GM23248 (cell line): ENCODE measurements at places on chromosomes 6 and 20.
A peak's percentile ranks its signal among the peaks of the same experiment; 100 is the strongest.

DNA sequence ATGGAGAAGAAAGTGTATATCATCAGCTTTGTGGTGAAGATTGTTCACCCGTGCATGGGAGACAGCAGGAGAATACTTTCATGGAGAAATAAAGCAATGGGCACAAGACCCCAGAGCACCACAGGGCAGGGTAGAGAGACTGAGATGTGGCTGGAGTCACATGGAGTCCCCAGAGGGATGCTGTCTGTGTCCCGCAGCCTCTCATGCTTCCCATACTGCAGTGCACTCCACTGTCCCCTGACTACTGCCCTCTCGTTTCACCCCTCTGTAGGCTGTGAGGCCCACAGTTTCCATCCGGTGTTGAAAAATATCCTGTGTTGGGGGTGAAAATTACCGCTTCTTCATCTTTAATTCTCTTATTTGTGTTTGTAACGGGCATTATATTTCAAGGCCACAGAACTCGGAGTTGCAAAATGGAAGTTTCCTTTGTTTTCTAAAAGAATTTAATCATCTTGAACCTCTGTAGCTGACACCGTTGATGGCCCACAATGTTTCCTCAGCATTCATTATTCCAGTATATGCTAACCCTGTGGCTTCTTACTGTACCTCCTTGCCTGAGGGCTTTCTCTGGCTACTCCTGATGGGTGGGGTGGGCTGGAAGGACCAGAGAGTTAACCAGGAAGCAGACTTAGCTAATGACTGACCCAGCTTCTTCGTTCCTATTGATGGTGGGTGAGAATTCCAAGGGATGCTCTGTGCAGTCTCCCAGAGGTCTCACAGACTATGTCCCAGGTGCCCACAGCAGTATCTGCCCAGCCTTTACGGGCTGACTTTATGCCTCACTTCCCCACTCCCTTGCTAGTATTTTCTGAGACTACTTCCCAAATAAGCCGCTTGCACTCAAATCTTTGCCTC, 51.7 kb downstream of the PROKR2 start:
- DNase-seq = no peak

GRCh38 chr6:163231356-163232014, 183.0 kb upstream of the QKI start:
- DNase-seq = no peak

DNA sequence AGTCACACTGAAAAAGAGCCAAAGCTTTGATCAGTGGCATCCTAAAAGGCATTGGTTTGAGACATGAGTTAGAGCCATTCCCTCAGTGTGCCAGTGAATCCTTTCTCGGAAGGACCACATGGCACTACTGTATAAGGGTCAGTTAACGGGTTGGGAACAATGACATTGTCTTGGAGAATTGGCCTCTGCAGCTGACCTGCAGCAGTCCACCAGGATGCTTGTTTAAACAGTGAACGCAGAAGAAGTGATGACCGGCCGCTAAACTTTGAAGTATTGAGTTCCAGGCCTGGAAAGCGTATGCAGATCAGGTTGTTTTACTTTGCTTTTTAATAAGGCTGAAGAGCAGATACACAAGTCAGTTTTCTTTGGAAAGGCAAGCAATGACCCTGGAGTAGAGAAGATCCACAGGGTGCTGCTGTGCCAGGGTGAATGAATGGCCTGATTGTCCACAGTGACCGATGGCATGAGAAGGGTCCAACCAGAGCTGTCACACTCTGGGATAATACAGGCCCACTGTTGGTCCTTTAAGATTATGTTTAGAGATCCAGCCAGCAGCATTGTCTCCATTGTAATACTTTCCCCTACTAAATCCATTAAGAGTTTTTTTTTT, 57.8 kb downstream of the GMPR start:
- DNase-seq = no peak

GRCh38 chr6:33695451-33695887, 16.0 kb downstream of the UQCC2 start:
- peak; percentile 74 for DNase-seq

GRCh38 chr6:166687879-166688205, 60.8 kb upstream of the RPS6KA2 start:
- no peak for DNase-seq

- DNase-seq = no peak
These were observed 161.4 kb downstream of the CLIC5 start for GRCh38 chr6:45854149-45854742.

GRCh38 chr20:3687655-3688054, 5.8 kb upstream of the ADAM33 start:
- peak; percentile 83 for DNase-seq

GRCh38 chr6:107342144-107342543, 117.2 kb downstream of the PDSS2 start:
- no peak for DNase-seq

GRCh38 chr6:137222381-137222780, 3.2 kb upstream of the IFNGR1 start:
- no peak for DNase-seq

DNA sequence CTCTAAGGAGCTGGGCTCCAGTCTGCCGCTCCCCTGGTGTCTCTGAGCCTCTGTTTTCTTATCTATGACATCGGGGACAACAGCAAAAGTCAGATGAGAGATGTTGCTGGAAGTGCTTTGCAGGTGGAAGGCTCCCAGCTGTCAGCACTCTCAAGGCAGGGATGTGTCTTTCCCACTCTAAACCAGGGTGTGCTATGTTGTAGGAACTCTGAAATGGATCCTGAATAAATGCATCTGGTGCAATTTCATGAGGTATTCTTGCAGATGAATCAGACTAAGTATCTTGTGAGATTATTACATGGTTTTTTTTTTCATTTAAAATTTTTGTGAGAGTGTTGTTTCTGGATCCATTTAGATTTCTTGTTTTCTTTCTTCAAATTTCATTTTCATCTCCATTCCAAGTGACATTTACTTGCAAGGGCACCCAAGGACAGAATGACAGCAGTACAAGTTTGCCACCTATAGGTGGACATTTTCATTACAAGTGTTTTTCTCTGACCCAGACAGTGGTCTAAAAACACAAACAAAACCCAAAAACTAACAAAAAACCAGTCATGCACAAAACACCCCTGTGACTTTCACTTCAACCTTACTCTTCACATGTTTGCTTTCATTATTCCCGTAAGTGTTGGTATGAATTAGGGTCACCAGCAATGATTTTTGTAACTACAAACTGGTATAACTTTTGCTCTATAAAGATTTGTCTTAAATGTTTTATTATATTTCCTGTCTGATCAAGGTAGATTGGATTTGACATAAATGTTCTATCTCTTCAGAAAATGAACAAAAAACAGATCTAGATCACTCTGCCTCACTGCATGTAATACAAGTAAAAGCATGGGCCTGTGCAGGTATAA, 14.7 kb upstream of the SIM1 start:
- peak; percentile 61 for DNase-seq

GRCh38 chr6:13099771-13100170, 228.6 kb downstream of the TBC1D7 start:
- no peak for DNase-seq
